ENCODE measurements at places on chromosomes 6 and 20.

DNA sequence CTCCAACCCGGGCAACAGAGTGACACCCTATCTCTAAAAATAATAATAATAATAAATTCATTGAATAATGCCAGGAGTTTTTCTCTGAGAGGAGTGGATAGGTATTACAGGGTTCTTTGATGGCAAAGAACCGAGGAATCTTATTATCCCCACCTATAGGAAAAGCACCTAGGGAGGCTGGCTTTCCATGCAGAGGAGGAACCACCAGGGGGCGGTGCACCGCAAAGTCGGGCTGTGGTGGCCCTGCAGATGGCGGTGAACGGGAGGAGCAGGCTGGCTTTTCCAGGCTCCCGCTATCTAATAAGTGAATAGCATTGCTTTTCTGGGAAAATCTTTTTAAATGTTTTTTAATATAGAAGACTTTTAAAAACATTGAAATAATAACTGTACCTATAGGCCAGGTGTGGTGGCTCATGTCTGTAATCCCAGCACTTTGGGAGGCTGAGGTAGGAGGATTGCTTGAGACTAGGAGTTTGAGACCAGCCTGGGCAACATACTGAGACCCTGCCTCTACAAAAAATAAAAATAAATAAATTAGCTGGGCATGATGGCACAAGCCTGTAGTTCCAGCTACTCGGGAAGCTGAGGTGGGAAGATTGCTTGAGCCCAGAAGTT is 864.2 kb downstream of the KIF16B start:
- no peak for DNase-seq

- no peak for DNase-seq
These were observed 86.5 kb upstream of the TNFAIP3 start for GRCh38 chr6:137780447-137781034.

- DNase-seq, result peak; percentile 54
These were observed 23.2 kb downstream of the DIDO1 start for GRCh38 chr20:62902926-62903615.

DNA sequence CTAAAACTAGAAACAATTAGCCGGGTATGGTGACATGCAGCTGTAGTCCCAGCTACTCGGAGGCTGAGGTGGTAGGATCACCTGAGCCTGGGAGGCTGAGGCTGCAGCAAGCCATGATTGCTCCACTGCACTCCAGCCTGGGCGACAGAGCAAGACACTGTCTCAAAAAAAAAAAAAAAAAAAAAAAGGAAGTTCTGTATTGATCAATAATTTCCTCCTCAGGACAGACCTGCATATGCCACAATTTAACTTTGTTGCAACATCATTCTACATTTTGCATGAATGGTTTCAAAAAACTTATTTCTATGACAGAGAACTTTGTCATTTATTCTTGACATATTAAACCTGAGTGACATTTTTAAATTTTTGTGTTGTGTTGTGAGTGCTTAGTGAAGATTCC is 5.5 kb downstream of the DNAJC5 start:
- no peak for DNase-seq

DNA sequence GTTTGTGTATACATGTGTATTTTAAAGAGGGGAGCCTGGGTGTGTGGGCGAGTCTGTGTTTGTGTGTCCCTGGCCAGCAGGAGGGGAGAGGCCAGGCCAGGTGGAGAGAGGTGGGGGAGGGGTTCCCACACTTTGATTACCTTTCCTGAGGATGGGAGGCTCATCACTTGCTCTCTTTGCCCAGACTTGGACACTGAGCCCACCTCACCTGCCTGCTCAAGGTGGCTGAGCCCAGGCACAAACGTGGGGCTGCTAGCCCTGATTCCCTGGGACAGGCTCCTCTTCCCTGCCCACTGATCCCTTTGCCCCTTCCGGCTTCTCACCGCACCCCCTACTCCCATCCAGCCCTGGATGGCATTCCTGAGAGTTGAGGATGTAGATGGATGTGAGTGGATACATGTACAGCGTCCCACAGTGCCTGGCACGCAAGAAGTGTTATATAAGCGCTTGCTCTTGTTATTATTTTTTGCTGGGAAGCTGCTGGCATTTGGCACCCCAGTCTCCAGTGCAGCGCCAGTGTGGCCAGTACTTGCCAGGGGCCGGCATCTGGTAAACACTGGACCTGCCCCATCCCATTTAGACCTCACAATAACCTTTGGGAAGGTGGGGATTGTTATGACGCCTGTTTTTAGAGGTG is 2.7 kb downstream of the CEBPB start:
- DNase-seq, result peak; percentile 49

DNA sequence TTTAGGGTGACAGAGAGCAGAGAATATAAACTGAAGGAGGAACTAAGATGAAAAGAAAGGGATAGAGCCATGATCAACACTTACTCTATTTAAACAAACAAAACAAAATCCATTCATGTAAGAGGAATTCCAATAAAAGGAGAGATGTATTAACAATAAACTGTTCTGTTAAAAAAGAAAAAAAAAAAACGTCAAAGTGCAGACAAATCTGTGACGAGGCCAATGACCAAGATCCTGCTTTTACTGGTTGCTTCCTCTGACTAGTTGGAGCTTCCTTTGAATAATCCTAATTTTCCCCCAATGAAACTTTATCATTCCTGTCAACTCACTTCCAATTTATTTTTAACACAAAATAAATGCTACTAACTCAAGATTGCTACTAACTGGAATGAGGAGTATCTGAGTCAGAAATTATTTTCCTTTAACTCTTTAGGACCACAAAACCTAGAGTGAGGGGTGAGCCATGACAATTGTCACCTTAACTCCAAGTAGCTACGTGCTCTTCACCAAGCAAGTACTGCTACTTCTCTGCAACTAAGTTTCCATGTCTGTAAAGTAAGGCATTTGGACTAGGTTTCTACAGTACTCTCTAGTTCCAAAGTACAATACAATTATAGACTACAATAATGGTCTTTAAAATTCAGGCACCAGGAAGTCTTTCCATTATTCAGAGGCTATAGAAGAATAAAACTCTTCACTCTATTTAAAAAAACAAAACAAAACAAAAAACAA is 152.0 kb downstream of the PTPRK start:
- DNase-seq, result peak; percentile 6

- peak; percentile 83 for DNase-seq
These were observed 8.2 kb upstream of the SLC2A12 start for GRCh38 chr6:134060491-134061106.

DNA sequence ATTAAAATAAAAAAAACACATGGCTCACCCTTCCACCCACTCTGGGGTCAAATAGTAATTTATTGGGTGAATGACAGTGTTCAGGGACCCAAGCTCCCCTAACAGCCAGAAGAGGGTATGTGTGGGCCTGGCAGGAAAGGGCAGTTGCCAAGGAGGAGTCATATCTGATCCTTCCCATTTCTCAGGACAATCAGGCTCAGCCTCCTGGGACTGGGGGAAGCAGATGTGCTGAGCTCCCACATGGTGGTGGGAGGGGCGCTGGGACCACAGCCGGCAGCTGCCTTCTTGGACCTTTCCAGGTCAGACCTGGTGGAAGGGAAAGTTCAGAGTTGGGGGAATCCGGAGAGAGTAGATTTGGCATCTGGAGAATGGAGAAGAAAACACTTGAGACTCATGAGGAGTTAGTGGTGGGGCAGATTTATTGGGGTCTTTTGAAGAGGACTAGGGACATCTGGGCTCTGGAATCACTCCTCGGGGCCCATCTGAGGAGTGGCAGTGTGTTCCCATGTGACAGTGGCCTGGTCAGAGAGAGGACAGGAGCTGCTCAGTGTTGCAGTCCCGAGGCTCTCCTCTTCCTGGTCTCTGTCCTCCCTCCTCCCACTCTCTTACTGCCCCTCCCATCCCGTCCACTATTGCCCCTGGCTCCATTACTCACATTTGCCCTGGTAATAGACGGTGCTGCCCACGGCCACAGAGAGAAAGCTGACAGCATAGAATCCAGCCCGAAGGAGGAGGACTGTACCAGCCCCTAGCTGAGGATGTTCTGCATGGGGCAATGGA is 3.0 kb downstream of the LST1 start:
- no peak for DNase-seq

GRCh38 chr6:7171119-7171518 is 63.4 kb downstream of the RREB1 start:
- no peak for DNase-seq

GRCh38 chr6:106520711-106521401 is 108.4 kb downstream of the RTN4IP1 start:
- no peak for DNase-seq

- peak; percentile 60 for DNase-seq
These were observed 55.1 kb downstream of the CDS2 start for GRCh38 chr20:5181958-5182357.

DNA sequence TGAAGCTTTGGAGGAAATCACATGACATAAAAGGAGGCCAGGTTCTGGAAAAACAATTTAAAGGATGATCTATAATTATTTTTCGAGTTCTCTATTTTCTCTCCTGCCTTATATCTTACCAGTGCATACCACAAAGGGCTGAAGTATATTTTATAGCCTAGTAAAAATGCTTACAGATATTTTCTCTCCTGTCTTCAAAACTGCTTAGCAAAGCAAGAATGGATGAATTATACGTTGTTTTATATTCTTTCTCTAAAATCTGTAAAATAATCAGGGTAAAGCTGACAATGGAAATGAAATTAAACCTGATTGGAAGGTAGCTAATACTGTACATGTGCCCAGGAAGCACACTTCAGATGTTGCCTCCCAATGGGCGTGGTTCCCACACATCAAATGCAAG is 123.7 kb downstream of the F13A1 start:
- DNase-seq, result no peak

- peak; percentile 83 for DNase-seq
These were observed 8.2 kb downstream of the NCOA7 start for GRCh38 chr6:125798734-125799508.

- DNase-seq, result peak; percentile 60
These were observed 123.3 kb upstream of the SLC2A12 start for GRCh38 chr6:134175532-134176263.

- no peak for DNase-seq
These were observed 16.1 kb upstream of the CDH22 start for GRCh38 chr20:46324379-46324778.

GRCh38 chr6:7267071-7267465 is 45.9 kb downstream of the SSR1 start:
- no peak for DNase-seq

GRCh38 chr6:53565886-53566285 is 21.0 kb upstream of the GCLC start:
- DNase-seq, result no peak

DNA sequence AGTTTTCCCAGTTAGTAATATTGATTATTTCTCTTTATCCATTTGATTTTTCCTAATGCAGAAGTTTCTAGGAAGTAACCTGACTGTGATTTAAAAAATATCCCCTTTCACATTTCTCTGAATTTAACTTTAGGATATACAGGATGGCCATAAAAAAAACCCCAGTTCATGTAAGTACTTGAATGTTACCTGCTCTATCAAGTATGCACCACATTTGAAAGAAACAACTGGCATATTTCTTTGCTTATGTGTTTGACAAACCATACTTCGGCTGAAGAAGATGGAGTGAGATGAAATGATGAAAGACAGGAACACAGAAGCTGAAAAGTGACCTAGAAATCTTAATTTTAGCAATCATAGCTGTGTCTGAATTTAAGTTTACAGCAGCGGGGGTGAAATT is 374.0 kb upstream of the NOX3 start:
- no peak for DNase-seq

DNA sequence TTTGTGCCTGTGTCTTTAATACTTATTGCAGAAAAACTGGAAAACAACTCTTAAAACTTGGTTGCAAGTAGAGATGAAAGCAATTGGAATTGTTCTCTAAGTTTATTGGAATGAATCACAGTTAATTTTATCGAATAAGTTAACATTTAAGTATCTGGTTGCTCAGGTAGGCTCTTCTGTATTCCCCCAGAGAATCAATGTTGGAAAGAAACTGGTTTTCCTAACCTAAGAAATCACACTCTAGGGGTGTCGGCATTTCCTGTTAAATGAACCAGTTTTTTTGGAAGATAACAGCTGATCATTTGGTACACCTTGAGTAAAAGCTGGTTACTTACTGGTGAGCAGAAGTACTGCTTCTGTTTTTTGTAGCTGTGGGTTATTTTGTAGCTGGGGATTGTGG is 5.2 kb downstream of the TFAP2C start:
- DNase-seq, result no peak

- no peak for DNase-seq
These were observed 5.3 kb upstream of the FUCA2 start for GRCh38 chr6:143516690-143517446.

All from astrocyte (in vitro differentiated cells and primary cell).